ENCODE measurements at places on chromosomes 7 and 10.

- no peak for DNase-seq
These were observed 13.7 kb upstream of the HERC4 start for GRCh38 chr10:68088740-68089139.

DNA sequence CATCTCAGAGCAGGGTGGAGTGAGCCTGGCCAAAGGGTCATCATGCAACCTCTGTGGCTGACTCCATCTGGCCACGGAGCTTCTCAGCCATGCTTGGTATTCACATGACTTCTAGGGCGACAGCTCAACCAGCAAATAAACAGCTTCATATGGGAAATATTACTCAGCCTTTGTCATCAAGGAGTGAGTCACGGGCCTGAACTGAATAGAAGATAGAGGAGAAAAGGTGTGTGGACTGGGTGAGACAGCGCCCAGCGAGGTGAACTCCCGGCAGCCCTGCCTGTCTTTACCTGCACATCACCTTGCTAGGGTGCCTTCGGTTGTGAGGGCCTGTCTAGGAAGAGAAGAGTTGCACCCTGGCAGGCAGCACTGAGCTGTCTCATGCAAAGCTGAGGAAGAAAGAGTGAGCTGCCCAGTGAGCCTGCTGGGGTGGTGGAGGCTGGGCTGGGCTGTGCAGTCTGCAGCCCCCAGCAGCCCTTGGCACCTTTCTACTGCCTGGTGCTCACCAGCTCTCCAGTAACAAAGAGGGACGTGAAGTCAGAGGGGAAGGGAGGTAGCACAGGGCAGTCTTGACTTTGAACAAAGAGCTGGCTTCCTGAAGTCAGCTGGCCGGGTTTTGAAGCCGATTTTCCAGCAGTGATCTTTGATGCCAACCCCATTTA is 114.2 kb downstream of the EGFR start:
- DNase-seq, result peak; percentile 98

GRCh38 chr10:27512548-27512947 is 8.4 kb downstream of the RAB18 start:
- DNase-seq, result peak; percentile 31

DNA sequence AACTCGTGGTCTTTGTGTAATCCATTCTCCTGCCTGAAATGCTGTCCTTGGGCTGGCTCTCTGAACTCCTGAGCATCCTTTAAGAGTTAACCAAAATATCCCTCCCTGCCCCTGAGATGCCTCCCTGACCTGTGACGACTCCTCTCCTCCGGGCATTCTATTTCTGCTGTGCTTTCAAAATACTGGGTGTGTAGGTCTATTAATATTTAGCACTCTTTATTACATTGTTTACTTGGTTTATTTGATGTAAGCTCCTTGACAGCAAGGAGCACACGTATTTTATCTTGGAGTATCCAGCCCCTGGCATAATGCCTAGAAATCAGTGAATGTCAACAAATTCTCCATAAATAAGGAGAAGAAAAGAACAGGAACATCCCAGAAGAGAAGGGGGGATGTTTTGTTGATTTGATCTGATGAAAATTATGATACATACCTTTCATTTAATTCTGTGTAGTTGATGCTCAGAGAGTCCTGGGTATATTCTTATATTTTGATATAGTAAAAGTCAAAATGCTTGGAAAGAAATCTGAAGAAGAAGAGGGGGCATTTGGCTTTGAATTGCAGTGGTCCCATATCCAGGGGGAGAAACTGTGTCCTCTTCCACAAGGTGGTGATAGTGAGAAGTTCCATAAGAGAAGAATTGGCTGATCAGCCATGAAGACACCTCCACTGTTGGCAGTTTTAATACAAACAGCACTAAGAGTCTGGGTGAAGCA is 107.7 kb upstream of the MPP7 start:
- DNase-seq, result no peak

GRCh38 chr10:19958787-19959186 is 142.6 kb downstream of the PLXDC2 start:
- DNase-seq, result no peak

DNA sequence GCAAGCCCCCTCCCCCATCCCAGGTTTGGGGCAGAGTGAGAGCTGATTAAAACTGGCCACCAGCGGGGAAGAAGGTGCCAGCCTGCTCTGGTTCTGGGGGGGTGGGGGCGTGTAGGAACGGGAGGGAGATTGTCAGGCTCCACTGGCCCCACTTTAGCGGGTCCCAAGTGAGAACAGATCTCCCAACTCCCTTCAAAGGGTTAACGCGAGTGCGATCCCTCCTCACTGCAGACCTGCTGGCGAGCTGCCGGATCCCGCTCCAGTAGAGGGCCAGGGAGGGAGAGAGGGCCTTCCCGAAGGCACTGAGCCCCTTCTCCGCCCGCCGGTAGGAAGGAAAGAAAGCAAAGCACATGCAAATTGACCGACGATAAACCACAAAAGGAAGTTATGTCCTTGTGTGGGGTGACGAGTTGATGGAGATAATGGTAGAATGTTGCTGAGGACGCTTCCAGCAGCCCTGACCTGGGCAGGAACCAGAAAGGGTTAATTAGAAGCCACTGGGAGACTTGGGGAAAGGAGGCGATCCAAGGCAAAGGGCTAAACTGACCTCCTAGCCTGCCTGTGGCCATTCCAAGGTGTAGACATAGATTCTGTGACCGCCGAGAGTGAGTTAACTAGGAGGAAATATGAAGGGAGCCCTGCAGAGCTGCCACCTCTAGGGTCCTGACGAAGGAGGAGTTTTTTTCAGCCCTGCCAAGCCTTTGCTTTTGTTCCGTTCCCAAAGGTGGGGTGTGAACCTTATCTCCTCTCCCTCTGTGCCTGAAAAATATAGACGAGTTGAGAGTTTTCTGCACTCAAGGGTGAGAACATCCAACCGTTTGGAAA is 1.5 kb downstream of the NRG3 start:
- no peak for DNase-seq

DNA sequence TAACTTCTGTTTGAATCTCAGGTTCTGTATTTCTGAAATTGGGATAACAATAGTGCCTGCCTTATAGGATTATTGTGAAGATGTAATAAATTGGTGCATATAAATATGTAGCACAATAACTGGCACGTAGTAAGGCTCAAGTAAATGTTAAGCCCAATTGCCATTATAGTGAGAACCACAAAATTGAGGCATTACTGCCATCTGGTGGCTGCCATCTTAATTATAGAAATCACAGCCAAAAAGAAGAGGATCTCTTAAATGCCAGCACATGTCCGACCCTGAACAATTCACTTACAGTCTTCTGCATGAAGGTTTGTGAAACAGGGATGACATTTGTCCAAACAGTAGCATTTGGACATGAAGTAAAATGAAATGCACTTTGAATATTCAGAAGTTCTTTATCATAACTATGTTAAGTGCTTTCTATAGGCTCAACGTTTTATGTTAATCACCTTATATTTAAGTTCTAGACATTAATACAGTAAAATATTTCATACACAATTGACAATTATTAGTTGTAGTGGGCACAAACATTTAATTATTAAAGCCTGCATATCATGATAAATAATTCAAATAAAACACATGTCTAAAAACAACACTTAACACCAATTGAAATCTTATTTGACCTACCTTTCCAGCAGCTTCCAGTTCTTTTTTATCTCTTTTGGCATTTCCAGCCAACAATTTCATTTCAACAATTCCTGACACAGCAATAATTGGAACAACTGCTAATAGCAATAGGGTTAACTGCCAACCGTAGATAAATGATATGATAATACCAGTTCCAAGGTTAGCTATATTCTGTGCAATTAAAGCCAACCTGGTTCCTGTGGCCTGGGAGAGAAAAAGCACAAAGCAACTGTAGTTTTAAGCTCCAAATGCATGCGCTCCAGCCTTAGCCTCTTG is 58.5 kb downstream of the ABCB4 start:
- DNase-seq, result peak; percentile 61

DNA sequence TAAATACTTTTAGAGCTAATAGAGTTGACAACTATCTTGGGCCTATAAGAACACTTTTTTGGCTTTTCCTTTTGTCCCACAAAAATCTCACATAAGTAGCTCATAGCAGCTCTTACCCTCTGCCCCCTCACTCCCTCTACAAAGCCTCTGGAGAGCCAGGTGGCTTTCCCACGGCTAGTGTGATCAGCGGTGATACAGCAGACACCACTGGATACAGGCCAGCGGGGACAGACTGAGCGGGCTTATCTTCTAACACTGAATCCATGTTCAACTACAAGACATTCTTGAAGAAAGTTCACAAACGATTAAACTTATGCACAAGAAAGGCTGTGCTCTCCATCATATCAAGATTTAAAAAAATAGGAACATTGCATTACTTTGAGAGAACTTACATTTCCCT is 377.2 kb downstream of the PARD3 start:
- DNase-seq, result no peak

GRCh38 chr7:20188567-20188966 is 28.6 kb downstream of the MACC1 start:
- DNase-seq, result no peak

DNA sequence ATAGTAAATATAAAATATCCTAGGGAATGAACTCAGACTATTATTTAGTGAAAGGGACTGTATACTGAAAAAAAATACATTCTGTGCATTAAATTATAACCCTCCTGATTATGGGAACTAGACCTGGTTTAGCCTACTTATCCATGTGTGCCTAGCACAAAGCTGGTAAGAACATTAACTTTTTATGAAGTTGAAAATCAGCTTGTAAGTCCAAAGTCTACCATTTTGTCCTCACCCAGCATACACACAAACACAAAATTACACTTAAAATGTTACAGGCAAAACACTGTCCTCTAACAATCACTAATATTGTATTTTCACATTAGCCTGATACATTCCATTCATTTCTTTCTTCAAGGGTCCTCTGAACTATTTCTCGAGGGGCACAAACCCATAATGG is 19.9 kb upstream of the NEBL start:
- DNase-seq, result no peak

DNA sequence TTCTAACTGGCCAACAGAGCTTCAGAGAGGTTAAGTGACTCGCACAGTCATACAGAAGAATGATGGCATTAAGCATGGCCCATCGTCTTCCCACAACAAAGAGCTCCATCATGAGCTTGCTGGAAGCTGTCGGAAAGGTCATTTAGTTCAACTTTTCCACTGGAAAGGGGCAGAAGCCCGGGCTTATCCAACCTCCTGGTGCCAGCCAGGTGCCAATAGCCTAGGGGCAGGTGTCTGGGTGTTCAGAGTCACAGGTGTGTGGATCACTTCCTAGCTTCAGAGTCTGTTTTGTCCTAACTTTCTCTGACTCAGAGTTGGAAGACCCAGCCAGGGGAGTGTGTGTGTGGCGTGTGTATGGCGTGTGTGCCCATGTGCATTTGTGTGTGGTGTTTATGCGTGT is 1.3 kb upstream of the TRPV6 start:
- DNase-seq, result no peak

- DNase-seq, result no peak
These were observed 7.4 kb downstream of the ZNF365 start for GRCh38 chr10:62381385-62382102.

DNA sequence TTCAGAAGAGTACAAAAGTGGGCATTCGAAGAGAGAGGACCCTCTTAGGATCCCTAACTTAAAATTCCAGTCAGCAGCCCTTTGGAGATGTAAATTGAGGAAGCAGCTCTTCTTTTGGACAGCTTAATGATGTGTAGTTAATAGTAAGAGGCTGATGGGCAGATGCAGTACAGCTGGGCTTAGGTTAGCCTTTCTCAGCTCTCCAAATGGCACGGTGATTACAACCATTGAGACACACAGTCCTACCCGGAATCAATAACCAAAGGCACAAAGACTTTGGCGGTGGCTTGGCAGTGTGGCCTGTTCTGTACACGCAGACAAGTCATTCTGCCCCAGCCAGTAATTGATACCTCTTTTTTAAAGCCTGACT is 26.8 kb downstream of the GAD2 start:
- no peak for DNase-seq

DNA sequence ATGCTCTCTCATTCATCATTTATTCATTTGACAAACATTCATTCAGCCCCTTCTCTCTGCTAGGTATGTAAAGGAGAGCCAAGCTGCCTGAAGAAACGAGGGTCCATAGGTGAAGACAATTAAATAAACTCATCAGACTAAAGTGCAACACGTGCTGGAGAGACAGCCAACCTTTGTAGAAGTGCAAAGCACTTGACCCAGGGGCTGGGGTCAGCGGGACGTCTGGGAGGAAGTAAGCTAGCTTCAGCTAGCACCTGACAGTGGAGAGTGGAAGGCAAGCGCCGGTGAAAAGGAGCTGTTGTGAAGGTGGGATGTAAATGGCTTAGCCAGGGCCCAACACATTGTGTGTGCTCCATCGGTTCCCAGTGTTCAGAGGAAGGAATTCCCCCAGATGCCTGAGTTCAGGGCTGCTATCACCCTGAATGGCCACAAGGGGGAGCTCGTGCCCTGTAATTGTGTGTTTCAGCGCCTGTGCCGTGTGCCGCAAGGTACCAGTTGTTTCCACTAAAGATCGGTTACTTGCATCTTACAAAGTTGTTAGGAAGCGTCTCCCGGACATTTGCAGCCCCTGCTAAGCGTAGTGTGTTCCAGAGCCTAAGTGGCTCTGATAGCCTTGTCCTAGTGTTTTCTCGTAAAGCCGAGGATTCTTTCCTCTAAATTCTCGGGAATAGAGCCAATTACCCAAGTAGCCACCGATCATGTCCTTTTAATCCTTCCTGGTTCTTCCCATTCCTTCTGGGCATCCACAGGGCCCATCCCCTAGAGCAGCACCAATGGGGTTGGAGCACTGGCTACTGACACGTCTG is 30.6 kb downstream of the TLX1 start:
- DNase-seq, result peak; percentile 61

- no peak for DNase-seq
These were observed 1019.0 kb downstream of the KCNMA1 start for GRCh38 chr10:76618641-76619040.

- DNase-seq, result no peak
These were observed 678.3 kb upstream of the C7orf33 start for GRCh38 chr7:147912291-147912690.

DNA sequence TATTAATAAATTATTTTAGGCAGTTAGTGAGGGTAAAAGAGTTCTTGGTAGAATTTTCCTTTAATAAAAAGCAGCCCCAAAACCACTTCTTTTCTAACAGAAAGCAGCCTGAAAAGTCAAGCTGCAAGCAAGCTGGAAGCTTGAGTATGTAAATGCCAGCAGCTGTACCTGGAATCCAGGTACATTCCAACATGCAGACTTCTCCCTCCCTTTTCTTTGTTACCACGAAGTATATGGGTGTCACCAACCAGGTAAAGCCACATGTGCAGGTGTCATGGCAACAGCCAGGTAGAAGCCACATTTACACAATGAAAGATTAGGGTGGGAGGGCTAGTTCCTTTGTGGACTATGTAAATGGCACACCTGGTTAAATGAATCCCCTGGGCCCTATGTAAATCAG is 114.6 kb downstream of the EPC1 start:
- DNase-seq, result no peak

- DNase-seq, result peak; percentile 61
These were observed 49.9 kb upstream of the SH2B2 start for GRCh38 chr7:102236592-102237287.

All from fibroblast of skin of right biceps (primary cell).